NCI-H1417 (cell line): ENCODE measurements at places on chromosomes 2 and 18.

GRCh38 chr18:47950511-47950910, 20.1 kb upstream of the SMAD2 start:
- no peak for DNase-seq

DNA sequence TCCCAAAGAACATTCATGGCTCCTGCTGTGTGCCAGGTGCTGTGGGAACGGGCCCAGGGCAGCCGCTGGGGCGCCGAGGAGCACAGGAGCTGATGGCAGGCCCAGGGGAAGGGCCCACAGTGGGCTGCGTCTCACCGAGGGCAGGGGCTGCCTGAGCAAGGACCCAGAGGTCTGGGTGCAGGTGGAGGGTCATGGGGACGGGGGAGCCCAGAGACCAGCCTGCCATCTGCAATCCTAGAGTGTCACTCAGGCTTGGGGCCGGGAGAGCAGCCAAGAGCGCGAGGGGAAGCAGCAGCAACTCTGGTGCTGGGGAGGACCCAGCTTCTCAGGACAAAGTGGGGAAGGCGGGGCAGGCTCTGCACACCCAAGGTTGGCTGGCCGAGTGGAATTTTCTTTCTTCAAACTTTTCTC, 207.4 kb downstream of the HDAC4 start:
- no peak for DNase-seq

DNA sequence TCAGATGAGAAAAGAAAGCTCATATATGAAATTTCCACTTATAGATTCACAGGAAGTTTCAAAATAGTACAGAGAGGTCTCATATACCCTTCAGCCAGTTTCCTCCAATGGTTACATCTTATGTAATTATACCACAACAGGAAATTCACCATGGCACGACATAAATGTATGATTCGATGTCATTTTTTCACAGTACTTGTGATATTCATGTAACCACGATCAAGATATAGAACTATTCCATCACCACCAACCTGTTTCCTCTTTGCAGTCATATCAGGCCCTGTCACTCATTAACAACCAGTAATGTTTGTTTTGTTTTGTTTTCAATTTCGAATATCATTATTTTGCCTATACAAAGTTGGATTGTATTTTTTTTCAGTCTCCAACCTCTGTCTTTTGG, 314.3 kb upstream of the POU3F3 start:
- no peak for DNase-seq

GRCh38 chr2:152695763-152696162, 21.5 kb downstream of the PRPF40A start:
- DNase-seq, result no peak

GRCh38 chr2:9315280-9315847, 108.0 kb downstream of the ITGB1BP1 start:
- no peak for DNase-seq

DNA sequence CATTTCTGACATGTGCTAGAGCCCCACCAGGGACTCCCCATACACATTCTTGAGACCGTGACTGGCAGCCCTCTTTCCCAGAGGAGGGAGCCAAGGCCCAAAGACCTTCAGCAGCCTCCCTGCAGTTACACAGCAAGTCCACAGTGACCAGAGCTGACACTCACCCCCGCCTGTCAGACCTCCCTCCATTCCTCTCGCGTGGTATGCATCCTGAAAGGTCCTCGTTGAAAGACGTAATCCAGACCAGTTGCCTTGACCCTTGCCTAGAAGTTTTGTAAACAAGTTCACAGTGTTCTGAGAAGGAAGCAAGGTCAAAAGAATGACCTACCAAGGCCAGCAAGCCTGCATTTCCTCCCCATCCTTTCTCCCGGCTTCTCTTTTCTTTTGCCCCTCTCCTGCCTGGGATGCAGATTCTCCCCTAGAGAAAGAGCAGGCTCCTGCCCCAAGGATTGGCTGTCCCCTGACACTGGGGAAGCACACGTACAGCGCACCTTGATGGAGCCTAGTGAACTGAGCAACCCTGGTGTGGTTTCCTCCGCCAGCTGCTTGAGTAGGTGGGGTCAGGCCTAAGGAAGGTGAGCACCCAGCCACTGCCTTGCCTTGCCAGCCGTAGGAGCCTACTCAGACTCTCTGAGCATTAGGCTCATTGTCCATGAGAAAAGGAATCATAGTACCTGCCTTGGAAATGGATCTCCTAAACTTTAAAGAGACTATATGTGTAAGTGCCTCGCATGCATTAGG, 18.3 kb downstream of the TRIB2 start:
- no peak for DNase-seq

GRCh38 chr2:41837610-41838009, 210.2 kb upstream of the PKDCC start:
- DNase-seq, result no peak

GRCh38 chr2:62465741-62466502, 40.1 kb downstream of the TMEM17 start:
- DNase-seq, result no peak

GRCh38 chr2:29920631-29921559, 491 bp downstream of the ALK start:
- peak; percentile 45 for DNase-seq

GRCh38 chr2:239233576-239233975, 167.2 kb downstream of the HDAC4 start:
- no peak for DNase-seq

DNA sequence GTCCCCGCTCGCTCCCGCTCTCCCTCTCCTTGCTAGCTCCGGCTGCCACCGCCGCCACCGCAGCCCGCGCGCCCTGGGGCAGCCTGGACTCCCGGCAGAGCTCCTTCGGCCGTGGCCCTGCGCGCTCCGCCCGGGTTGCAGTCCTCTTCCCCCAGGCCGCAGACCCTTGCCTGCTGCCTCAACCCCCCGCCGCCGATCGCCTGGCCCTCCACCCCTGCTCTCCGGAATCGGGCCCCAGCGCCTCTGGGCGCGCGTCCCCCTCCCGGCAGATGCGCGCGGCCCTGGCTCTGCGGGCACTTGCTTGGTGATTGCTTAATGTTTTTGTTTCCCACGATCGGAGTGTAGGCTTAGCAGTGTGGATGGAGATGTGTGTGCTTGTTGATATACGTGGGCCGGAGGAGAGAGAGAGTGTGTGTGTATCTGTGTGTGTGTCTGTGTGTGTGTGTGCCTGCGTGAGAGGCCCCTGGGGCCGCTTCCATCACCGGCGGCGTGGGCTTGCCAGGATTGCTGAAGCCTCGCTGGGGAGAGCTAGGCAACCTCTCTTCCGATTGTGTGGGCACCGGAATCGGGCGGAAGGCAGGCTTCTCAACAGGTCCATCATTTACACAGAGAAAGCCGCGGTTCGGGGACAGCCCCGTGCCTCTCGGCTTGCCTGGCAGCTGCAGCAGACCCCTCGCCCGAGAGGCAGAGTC, 877 bp downstream of the INHBB start:
- no peak for DNase-seq

- DNase-seq, result no peak
These were observed 177.7 kb upstream of the LRRTM1 start for GRCh38 chr2:80482276-80482675.
